ENCODE measurements at places on chromosomes 16 and 17.

DNA sequence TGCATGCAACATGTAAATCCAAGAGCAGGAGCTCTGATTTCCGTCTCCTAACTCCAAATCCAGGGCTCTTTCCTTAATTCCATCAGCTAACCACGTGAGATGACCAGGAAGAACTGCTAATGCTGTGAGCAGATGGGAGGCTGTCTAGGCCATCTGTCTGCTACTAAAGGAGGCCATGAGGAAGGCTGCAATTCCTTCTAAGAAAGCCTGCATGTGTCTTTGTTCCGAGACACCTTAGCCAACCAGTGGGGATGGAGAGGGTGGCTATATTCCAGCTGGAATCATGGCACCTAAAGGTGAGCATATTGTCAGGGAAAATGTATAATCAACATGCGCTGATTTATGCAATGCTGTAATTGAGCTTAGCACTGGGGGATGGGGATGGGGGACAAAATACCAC is 267.2 kb upstream of the CDH5 start:
- DNase-seq, result no peak

GRCh38 chr17:76887802-76888201 is 19.6 kb downstream of the MGAT5B start:
- no peak for DNase-seq

- no peak for DNase-seq
These were observed 3.1 kb upstream of the RGS9 start for GRCh38 chr17:65134035-65134434.

DNA sequence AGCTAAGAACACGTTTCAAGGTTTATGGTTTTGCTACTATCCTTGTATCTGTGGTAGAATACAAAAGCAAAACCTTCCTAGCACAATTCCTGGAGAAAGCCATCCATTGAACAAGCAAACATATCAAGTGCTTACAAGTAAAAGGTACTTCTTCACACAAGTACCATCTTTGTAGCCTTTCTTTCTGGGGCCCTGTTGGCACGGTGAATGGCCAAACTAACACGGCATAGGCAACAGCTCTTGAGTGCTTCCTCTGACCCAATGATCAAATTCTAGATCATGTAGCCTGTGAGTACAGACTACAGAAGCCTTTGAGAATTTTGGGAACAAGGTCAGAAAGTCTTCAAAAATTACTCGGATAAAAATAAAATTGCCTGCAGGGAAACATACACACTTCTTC is 57.9 kb downstream of the ANKFY1 start:
- DNase-seq, result no peak

GRCh38 chr16:64712026-64712425 is 409.8 kb downstream of the CDH11 start:
- no peak for DNase-seq

DNA sequence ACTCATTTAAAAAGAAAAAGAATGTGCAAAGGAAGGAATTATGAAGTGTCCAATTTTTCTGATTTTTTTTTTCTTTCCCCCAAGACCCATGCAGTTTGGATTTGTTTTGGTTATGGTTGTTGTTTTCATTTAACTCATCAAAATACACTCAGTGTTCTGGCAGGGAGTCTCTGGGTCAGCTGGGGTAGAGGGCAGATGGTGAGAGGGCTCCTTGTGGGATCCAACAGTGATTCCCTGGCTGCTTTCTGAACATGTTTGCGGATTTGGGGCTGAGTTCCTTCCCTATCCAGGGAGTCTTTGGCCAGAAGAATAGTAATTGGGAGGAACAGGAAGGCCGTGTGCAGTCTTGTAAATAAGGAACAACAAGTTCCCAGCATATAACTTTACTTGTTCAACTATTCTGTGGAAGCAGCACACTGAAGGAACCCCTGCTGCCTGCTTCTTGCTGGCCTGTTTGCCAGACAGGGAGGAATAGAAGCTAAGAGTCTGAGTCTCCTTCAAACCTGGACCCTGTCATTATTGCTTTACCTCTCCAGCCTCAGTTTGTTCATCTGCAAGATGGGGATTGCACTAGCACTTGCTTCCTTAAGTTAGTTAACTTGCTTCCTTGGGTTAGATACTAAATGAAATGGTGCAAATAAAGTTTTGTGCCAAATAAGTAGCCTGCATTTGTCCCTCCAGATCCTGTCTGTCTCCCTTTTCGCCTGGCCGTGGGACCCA is 32.1 kb downstream of the C17orf67 start:
- no peak for DNase-seq

DNA sequence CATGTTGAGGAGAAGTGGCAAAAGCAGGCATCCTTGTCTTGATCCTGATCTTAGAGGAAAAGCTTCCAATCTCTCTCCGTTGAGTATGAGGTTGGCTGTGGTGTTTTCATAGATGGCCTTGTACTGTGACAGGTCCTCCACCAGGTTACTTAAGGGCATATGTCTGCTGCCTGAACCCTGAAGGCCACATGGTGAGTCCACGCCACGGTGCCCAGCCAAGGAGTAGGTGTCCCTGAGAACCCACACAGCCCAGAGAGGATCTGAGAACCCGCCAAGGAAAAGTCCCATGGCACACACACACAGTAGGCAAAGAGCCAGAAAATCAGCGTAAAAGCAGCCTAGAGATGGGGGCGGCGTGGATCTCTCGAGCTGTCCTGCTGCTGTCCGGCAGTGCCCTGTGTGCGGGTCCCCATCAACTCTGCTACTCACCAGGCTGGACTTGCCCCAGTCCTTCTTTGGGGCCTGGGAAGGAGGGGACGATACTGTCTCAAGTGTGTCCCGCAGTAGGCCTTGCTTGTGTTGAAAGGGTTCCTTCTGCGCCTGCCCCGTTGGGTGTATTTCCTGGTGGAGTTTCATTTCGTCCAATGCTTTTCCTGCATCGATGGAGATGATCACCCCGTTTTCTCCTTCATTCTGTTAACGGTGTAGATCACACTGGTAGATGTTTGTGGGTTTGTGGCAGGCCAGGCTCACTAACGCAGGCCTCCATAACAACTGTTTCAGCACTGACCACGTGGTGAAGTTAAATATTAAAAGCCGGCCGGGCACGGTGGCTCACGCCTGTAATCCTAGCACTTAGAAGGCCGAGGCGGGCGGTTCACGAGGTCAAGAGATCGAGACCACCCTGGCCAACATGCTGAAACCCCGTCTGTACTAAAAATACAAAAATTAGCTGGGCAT is 90.8 kb upstream of the DNAH17 start:
- no peak for DNase-seq

- DNase-seq, result peak; percentile 97
These were observed at the start of gene KAT8 for GRCh38 chr16:31117384-31118222. Gene KAT8, plus strand, starts transcription at chr16:31117664. Its CDS starts 18 bp downstream, at chr16:31117682.

- DNase-seq, result no peak
These were observed 71.7 kb downstream of the KCNJ2 start for GRCh38 chr17:70241071-70241470.

DNA sequence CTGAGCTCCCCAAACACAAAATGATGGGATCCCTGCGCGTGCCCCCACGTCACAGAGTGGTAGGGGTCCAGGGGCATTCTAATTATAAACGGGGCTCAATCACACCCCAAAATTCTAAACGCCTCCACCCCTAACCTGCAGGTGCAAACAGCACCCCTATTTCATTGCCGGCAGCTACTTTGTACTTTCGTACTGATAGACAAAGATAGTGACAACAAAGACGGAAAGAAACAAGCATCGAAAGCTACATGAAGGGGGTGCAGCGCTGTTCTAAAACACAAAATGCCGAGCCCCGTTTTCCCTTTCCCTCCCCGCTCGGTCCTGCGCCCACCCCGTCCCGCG is 13.9 kb downstream of the MIS12 start:
- DNase-seq, result no peak

GRCh38 chr16:70402916-70403659 is 35.8 kb downstream of the ST3GAL2 start:
- no peak for DNase-seq

DNA sequence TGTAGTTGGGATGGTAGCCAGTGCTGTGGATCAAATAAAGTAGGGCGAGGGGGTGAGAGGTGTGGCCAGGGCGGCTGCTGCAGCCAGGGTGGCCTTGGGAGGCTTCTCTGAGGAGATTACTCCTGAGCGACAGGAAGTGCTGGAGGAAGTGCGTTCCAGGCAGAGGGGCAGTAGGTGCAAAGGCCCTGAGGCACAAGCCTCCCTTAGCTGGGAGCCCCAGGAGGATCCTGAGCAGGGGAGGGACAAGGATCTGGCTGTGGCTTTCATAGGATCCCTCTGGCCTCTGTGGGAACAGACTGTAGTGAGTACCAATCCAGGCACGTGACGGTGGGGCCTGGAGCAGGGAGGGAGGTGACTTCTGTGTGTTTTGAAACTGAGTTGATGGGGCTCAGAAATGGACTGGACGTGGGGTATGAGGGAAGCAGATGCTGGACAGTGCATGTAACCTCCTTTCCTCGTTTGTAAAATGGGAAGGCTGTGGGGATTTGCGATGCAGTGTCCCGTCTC is 2.8 kb downstream of the LLGL1 start:
- no peak for DNase-seq

DNA sequence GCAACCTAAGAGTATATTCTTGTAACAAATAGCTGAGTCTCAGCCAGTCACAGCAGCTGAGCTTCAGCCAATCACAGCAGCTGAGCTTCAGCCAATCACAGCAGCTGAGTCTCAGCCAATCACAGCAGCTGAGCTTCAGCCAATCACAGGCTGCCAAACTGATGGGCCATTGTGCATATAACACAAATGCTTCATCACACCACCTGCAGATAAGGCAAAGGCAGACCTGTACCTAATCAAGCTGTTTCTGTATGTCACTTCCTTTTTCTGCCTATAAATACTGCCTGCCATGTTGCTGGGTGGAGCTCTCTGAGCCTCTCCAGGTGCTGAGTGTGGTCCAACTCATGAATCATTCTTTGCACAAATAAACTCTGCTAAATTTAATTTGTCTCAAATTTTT is 19.9 kb downstream of the MYH13 start:
- no peak for DNase-seq

DNA sequence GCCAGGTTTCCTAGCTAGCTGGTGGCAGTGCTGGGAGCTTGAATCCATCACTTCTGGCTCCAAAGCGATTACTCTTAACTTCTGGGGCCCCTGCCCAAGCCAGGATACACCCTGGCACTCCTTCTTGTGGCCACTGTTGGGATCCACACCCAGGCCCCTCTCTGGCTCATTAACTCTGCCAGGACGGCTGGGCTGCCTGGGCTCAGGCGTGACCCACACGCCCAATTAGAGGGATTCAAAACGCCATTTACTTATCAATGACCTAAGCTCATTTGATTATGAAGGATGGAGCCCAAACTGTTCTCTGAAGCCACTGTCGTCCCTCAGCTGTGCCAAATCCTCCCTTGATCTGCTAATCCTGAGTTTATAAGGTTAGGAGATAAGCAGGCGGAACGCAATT is 79.7 kb upstream of the BRD7 start:
- no peak for DNase-seq

GRCh38 chr17:79006046-79006445 is 3.5 kb downstream of the CANT1 start:
- DNase-seq, result no peak

GRCh38 chr16:69056421-69056820 is 49.0 kb upstream of the HAS3 start:
- DNase-seq, result no peak

- no peak for DNase-seq
These were observed 84.9 kb upstream of the GNG13 start for GRCh38 chr16:885391-885790.

DNA sequence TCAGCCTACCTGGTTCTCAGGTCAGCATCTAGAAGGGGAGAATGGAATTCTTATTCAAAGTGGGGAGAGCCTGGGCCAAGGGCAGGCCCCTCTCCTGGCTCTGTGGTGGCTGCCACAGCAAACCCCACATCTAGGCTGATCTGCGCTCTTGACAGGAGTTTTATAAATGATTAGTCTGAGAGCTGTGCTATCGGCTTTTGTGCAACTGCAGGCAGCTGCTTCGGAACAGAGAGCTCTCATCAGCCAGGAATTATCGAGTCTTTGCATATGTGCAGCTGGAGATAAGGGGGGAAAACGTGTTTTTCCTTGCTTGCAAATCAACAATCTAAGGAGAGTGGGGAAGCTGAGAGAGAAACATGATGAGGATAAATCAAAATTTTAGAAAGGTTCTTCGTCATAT is 91.7 kb downstream of the HS3ST3A1 start:
- DNase-seq, result no peak

GRCh38 chr16:1914988-1915387 is 3.2 kb downstream of the HS3ST6 start:
- DNase-seq, result no peak

DNA sequence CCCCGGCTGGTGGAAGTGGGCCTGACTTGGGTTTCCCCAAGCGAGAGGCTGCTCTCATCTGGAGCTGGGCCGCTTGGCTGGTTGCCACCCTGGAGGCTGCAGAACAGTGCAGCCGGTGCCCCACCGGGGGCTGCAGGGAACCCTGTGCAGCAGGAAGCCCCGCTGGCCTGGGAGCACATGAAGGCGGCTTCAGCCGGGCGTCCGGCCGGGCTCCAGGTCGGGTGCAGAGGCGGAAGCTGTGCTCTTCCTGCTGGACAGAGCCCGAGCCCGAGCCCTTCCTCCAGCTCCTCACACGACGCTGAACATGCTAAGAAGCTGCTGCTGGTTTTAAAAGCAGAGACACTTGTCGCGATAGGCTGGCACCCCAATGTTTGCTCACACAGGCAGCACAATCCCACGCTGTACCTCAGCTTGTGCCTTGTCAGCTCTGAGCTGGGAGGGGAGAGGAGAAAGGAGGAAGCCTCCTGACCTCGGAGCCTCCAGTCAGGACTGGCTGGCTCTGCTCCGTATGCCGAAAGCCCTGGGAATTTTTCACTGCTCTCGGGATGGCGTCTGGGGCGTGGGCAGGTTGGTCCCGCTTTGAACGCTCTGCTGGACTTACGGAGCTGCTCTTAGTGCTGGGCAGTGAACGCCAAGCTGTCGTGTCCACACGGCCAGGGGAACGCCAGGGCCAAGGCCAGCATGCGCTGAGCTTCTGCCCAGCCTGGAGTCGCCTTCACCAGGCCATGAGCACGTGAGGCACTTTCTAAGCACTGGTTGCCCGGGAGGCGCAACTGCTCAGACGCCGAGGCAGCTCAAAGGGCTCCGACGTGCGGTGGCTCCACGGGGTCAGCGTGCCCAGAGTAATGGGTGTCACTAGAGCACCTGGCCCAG is 8.8 kb downstream of the CDK5R1 start:
- DNase-seq, result no peak

- DNase-seq, result no peak
These were observed 435.5 kb downstream of the MAF start for GRCh38 chr16:79165079-79165478.

DNA sequence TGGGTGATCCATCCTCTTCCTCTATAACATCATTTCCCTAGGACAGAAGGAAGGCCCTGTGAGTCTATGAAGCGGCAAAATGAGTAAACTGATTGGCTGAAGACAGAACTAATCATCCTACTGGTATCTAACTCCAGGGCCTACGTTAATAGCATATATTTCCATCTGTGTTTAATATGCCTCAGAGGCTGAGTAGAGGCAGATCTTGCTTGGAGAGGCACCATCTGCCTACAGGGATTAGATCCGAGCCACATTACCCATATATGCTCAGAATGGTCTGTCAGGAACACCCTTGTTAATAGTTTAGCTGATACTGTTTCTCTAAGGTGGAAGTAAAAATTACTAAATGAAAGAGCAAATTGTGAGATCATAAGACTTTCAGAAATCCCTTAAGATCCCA is 13.2 kb upstream of the FOXJ1 start:
- DNase-seq, result no peak

- no peak for DNase-seq
These were observed 595.2 kb upstream of the KIF2B start for GRCh38 chr17:53227514-53227913.

Data from GM12892 (cell line).